Stimulated activated CD8-positive, alpha-beta memory T cell treated with anti-CD3 and anti-CD28 coated beads, Interleukin-4, amount 100 ng/mL, for 24 hours (primary cell): ENCODE measurements at places on chromosomes 11 and 22.
A peak's percentile ranks its signal among the peaks of the same experiment; 100 is the strongest.

DNA sequence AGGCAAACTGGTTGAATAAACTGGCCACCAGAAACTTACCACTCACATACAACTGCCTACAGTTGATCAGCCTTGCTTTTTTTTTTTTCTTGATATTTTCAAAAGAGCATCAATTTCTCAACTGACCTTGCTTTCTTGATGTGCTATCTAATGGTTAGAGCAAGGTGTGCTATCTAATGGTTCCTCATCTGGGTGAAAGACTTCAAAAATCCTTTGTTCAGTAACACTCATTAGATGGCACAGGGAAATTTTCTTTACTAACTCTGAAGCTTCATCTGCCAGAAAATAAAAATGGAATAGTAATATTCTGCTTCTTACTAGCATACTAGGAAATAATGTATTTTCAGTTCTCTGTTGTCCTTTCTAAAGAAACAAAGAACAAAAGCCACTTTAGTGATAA, 51.2 kb upstream of the RAPSN start:
- no peak for DNase-seq

DNA sequence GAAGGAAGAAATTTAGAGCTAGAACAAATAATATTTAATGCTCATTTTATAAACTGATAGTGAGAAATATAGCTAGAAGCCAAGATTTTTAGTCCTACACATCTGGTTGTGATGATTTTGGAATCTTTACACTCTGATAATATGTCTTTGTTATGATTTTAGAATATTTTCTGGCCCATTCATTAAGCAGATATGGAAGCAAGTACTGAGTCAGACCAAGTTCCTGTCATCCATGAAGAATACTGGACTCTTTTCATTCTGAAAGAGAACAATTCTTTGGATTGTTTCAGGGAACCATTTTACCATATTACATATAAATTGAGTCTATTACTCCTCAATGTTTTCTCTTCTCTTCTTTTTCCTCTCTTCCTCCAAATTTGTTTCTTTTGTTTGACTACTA, 227.4 kb downstream of the TMEM135 start:
- DNase-seq, result no peak

- DNase-seq, result peak; percentile 40
Observed at GRCh38 chr11:47950396-47950795, 30.0 kb upstream of the PTPRJ start.

- no peak for DNase-seq
Observed at GRCh38 chr11:109043315-109043714, 378.4 kb downstream of the DDX10 start.

DNA sequence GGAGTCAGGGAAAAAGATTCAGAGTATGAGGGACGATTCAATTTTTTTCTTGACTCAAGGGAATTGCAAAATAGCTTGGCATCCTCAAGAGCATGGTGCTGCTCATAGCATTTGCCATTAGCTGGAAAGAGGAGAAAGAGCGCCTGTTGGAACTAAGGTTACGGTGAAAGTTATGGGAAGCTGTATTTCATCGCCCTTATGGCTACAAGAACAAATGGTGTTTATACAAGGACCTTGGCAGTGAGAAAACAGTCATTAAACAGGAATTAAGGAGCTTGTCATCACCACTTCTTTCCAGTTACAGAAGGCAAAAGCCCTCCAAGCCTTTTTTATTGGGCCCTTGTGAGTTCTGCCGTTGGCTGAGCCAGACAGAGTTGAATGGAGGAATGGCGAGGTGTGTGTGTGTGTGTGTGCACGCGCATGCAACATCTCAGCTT, 74.2 kb downstream of the ALX4 start:
- no peak for DNase-seq

GRCh38 chr22:23230348-23231068, 50.2 kb downstream of the BCR start:
- DNase-seq, result no peak

- DNase-seq, result no peak
Observed at GRCh38 chr11:74092425-74092824, 78.4 kb downstream of the C2CD3 start.

DNA sequence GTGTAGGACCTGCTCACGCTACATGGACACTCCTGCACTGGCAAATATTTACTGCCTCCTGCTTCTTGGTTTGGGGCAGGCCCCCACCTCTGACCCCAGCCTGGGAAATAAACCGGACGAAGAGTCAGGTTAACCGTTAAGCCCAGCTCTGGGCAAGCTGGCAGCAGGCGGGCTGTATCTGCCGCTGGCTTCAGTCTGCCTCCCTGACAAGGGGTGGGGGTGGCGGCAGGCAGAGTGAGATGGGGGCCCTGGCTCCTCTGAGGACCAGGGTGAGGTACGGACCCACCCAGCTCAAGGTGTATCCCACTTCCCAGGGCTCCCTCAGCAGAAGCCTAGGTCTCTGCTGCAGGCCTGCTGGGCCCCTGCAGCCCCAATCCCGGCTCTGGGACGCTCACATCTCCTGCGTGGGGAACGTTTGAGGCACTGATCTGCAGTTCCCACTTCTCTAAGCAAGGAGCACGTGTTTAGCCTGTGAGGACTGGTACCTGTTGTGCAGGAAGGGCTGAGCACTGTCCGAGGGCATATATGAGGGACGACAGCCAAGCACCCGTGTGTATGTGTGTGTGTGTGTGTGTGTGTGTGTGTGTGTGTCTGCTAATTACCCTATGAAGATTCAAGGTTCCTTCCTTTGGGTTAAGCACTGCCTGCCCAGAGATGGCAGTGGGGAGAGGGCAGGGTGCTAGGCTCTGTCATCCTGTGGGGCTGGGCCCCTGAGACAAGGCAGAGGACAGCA, 1.1 kb upstream of the LRRC75B start:
- no peak for DNase-seq

DNA sequence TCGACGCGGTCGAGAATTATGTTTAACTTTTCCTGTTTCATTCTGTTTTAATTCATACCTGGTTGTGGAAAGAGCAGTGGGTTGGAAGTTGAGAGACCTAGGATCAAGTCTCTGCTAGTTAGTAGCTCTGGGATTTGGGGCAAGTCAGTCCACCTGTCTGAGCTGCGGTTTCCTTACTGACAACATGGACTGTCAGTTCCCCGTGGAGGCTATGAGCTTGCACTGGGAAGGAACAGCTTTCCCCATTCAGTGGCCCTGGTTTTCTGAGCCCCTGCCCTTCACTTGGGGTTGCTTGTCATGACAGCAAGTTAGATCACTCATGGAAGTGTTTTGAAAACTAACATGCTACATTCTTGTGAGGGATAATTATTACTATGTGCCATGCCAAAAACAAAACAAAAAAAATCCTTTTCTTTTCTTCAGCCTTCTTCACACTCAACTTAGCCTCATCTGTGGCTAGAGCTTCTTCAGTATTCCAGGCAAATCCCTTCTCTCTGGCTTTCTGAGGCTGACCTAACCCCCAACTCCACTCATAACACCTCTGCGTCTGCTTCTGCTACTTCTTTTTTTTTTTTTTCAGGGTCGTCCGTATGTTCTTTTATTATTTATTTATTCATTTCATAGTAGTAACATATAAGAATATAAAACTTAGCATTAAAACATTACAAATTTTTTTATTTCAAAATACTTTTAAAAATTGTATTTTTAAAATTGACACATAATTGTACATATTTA, 43.0 kb upstream of the ZBED5 start:
- DNase-seq, result no peak

- DNase-seq, result no peak
Observed at GRCh38 chr11:24934733-24935439, 438.0 kb downstream of the LUZP2 start.

DNA sequence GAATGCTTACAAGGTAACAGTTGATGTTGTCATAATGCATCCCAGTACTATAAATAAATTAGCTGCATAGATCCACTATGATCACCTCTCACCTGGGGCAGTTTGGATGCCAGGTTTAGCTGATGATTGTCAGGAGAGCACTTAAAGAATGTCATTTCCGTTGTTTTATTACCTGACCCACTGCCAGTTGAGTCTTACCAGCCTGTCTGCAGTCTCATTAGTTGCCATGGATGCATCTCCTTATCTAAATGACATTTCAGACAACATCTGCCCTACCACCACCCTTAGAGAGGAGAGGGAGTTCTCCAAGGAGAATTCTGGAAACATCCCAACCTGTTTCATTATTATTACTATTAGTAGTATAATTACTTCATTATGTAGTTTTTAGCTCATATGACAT, 339.1 kb upstream of the API5 start:
- DNase-seq, result no peak

DNA sequence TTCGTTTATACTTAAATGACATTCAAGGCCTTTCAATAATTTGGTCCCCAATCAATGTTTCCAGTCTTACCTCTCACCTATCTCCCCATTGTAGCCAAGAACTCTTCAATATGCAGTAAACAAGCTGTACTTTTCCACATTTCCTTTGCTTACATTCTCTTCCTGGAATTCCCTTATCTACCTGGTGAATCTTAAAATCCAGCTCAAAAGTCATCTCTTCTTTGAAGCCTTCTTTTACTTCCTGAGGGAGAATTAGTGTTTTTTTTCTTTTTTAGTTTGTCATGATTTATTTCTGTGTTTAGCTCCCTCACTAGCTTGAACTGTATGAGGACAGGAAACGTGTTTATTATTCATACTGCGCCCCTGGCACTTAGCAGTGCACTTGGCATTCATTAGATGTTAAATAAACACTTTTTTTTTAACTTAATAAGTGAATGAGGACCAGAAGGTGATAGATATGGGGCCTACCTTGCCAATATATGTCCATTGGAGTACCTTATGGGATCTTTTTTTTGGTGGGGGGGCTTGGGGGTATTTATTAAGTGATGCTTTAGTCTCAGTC, 4.9 kb upstream of the PTS start:
- DNase-seq, result no peak

DNA sequence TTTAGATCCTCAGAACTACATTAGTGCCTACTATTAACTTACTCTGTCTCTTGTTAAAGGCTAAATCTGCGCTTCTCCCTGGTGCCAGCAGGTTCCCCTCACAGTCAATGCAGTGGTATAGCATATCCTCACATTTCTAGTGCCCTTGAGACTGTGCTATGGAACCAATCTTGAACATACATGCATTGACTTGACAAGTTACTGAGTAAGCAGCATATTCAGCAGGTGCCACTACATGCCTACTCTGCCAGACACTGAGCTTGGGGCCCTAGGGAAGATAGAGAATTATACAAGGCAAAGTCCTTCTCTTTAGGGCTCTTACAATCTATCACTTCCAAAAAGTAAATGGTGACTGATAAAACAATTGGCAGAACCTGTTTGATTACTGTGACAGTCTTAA, 3.2 kb downstream of the FUT4 start:
- DNase-seq, result no peak

GRCh38 chr22:30414525-30415047, 11.0 kb upstream of the MTFP1 start:
- DNase-seq, result no peak

- peak; percentile 55 for DNase-seq
Observed at GRCh38 chr11:78417888-78418583, 416 bp upstream of the GAB2 start.

DNA sequence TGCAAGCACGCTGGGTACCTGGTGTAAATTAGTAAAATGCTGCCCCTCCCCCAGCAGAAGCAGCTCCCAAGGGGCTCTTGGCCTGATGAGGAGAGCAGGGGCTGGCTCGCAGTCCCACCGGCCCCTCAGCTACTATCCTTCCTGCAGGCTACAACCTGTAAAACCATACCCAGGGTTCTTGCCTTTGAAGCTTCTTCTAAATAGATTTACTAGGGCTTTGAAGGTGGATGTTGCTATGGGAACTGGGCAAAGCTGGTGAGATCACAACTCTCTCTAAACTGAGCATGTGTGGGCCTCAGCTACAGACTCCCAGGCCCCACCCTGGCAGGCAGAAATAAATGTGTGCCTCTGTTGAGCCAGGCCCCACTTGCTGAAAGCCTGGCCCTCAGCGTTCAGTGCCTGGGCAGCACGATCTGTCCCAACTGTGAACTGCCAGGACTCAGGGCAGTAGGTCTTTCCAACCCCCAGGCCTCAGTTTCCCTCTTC, 18.5 kb downstream of the CD5 start:
- no peak for DNase-seq

- no peak for DNase-seq
Observed at GRCh38 chr11:77159219-77159936, 31.3 kb downstream of the MYO7A start.

DNA sequence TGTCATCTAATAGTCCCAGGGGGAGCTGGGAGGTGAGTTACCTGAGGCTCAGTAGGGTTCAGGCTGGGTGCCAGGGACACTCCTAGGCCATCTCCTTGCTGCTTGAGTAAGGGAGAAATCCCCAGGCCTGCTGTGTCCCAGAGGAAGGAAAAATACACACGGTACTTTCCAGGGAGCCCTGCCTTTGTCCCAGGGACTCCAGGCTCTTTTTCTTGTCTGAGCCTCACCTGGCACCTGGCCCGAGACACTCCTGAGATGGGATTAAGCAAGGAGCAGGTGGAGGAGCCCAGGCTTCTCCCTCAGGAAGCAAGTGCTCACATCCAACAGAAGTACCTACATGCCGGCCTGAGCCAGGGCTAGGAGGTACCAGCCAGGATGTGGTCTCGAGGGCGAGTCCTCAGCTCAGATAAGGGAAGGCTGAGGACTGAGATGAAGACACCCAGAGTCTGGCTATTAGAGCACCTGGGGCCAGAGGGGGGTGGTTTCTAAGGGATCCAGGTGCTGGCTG, 899 bp upstream of the KLHDC7B start:
- no peak for DNase-seq

- no peak for DNase-seq
Observed at GRCh38 chr22:45785458-45785857, 113.8 kb downstream of the ATXN10 start.

GRCh38 chr11:116170526-116171120, 602.2 kb downstream of the BUD13 start:
- DNase-seq, result no peak

GRCh38 chr11:2820976-2821375, 64.6 kb downstream of the CDKN1C start:
- no peak for DNase-seq
